Right lobe of liver (tissue), 6 donors: ENCODE measurements at places on chromosomes 5 and 9. TPM values are rescaled to one million over a fixed set of nuclear protein-coding genes. Genes with fewer than 3 reads are reported as not detected.

DNA sequence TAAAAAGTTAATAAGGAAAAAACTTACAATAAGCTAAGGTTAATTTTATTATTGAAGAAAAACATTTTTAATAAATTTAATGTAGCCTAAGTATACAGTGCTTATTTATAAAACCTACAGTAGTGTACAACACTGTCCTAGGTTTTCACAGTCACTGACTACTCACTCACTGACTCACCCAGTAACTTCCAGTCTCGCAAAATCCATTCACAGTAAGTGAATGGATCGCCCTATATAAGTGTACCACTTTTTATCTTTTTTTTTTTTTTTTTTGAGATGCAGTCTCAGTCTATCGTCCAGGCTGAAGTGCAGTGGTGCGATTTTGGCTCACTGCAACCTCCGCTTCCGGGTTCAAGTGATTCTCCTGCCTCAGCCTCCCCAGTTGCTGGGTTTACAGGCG, 47.7 kb downstream of the FNIP1 start:
- no peak for DNase-seq

- peak; percentile 37 for DNase-seq
These were observed 117.5 kb downstream of the ADAMTS2 start for GRCh38 chr5:179227580-179228311.

Gene LCN15
- total RNA-seq = not detected

- DNase-seq = no peak
These were observed 108.8 kb downstream of the HMHB1 start for GRCh38 chr5:143920772-143921171.

Gene UGT3A1
- total RNA-seq = 34.3 TPM

- no peak for DNase-seq
These were observed 40.2 kb downstream of the SUB1 start for GRCh38 chr5:32625547-32625946.

GRCh38 chr5:16693879-16694278, 77.1 kb upstream of the RETREG1 start:
- no peak for DNase-seq

- DNase-seq = no peak
These were observed 34.0 kb downstream of the DAP start for GRCh38 chr5:10726913-10727517.

DNA sequence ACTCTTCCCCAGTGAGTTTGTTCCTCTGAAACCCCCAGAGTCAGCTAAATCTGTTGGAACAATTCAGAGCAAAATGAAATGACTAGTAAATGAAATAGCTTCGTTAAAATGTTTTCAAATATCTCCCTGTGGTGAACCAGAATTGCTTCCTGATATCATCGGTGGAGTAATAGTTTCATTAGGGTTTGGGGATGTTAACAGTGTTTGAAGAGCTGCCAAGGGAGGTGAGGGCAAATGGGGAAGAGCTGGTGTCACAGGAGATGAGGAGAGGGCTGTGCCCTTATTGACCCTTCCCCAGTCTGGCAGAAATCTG, 4.3 kb upstream of the C7 start:
- DNase-seq = no peak

Gene SIT1
- 0.33 TPM for total RNA-seq

Gene PTGR1
- 482 TPM for total RNA-seq

DNA sequence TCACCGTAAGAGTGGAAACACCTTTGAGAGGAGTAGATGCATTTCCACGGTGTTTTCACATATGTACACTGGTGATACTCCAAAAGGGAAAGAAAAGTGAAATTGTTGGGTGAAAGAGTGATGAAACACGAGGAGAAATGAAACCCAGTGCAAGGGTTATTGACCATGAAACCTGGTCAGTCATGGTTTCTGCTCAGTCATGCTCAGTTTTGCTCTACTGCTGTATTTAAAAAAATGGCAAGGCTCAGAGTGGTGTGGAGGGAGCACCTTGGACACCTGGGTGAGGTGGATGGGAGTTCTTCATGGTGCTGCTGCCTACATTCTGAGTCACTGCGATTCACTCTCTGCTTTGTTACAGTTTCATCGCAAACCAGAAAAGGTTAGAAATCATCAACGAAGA, 32.3 kb downstream of the NTRK2 start:
- DNase-seq = no peak

DNA sequence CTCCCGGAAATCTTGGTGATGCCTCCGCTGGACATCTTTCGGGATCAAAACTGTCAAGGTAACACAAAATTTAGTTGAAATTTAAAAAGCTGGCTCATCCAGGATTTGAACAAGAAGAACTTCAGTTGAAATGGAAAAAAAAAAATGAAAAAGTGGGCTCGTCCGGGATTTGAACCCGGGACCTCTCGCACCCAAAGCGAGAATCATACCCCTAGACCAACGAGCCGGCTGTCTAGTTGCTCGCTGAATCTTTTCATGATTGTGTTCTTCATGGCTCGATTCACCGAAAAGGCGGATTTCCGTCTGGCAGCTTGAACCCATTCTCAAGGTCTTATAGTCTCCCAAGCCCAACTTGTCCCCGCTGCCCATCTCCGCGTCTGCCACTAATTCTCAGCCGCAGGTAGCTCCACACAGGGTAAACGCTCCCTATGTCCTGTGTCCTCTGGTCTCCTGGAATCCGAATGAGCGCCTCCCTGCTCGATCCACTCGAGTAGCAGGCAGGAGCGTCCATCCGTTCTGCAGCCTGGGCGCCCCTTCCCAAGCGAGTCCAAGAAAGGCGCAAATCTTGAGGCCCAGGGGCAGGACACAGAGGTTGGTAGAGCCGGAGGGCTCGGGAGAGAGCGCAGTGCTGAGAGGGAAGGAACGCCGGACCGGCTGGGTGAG, 16.2 kb downstream of the TRIM7 start:
- DNase-seq = peak; percentile 76

DNA sequence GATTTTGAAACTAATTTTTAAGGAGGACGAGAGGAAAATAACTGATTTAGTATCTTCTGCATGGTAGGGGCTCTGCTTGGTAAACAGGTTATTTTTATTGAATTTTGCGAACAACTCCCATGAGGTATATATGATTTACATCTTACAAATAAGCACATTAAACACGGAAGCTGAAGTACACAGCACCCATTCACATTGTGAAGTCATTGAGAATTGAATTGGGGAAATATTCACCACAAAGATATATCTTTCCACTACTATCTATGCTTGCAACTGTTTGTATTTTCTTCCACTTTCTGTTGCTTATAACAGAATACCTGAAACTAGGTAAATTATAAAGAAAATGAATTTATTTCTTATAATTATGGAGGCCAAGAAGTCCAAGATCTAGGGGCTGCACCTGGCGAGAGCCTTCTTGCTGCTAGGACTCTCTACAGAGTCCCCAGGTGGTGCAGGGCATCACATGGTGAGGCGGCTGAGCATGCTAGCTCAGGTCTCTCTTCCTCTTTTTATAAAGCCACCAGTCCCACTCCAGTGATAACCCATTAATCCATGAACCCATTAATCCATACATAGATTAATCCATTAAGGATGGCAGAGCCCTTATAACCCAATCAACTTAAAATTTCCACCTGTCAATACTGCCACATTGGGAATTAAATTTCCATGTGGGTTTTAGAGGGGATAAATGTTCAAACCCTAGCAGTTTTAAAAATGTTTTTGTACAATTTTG, 79.0 kb upstream of the ZNF608 start:
- DNase-seq = no peak

- DNase-seq = no peak
These were observed 569.1 kb upstream of the MEF2C start for GRCh38 chr5:89452081-89452480.

Gene KCNT1
- not detected for total RNA-seq

DNA sequence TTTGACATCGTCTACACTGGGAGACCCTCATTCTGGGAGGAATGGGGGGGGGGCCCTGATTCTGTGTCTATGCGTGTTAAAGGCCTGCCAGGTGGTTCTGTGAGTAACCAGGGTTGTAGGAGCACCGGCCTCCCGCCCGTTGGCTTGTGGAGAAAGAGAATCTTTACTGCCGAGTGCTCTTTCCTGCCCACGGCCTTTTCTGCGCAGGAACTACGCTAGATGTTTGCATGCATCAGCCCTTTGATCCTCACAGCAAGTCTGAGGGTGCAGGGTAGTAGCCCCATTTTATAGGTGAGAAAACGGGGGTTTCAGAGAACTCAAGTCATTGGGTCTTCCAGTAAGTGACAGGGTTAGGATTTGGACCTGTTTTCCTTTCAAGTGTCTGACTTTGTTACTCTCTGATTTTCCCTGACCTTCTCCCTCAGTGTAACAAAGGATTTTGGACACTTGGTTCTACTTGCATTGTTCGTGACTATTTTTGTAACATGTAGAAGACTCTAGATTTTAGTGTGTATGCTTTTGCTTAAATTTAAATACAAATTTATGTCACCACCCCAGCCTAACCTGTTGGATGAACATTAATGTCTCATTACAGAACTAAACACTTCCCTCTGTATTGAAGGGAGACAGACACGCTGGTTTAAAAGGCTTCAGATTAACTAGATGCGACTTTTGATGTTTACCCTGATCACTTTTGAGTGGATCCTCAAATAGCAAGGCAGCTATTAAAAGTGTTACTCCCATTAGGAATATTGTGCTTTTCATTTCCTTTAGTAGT, 22.0 kb downstream of the MAST4 start:
- DNase-seq = no peak

Gene PDE8B
- total RNA-seq = 2.7 TPM

DNA sequence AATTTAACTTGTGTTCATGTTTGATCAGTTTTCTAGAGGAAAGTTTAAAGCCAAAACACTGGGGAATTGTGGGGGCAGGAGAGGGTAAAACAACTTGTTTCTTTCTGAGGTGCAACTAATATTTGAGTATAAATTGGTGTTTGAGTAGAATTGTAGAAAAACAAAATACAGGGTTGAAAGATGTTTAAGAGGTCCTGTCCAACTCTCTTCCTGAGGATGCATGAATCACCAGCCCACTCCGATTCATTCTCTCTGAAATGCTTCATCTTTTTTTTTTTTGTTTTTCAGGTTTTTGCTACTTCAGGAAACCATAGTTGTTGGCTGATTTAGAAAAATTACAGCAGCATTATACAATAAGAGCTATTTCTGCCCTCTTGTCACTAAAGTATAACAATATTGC, 42.4 kb upstream of the TMC1 start:
- no peak for DNase-seq

DNA sequence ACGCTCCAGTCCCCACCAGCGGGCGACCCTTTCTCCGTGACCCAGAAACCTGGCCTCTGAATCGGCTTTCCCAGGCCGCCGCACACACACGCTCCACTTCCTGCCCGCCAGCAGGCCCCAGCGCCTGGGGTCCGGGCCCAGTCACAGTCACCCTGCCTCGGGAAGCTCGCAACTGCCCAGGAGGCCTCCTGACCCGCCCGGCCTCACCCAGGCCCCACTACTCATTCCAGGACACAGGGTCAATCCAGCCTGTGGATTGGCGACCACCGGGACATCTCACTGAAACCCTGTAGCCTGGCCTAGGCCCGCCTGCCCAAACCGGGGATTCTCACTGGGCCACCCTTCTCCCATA, 2.7 kb upstream of the IRX4 start:
- DNase-seq = no peak

DNA sequence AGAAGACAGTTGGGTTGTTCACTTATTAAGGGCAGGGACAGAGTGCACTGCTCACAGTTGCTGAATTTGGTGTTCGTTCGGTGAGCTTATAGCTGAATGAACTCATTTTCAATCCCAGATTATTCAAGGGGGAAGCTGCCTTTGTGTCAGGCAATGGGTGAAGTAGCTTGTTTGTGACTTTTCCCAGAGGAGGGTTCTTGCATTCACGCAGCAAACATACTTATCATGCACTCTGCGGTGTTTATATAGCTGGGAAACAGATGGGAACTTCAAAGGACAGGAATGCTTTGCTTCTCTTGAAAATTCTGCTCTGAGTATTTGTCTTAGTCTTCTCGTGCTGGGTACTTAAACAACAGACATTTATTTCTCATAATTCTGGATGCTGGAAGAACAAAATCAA, 64.7 kb upstream of the ABCA1 start:
- no peak for DNase-seq

DNA sequence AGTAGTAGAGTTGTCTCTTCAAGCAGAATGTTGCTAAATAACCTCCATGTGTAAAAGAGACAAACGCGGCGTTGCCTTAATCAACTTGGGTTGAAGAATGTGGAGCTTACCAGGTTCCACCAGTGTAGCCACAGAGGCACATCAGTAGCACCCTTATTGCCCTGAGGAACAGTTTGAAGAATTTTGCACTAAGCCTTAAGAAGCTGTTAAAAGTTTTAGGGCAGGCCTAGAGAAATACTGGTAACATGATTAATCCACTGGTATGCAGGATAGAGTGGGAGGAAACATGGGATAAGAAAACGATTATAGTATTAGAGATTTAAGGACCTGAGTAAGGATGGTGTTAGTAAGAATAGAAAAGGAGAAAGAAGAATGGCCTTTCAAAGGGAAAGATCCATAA, 100.6 kb downstream of the ZCCHC7 start:
- no peak for DNase-seq

DNA sequence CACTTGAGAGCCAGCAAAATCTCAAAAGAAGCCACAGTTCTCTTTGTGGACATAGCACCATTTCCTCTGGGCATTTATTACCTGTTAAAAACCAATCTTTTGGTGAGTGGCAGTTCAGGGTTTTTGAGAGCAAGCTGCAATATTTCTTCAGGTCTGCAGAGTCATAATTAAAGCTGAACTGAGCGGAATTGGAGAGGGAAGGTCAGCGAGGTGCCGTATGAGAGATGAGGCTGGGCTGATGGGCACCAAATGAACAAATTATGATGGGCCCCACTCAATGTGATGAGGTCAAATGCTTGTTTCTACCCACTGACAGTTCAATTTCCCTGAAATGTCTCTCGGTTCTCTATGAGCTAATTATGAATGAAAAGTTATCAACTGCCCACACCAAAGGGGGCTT, 231.9 kb downstream of the AP3B1 start:
- DNase-seq = no peak

Gene NME5
- not detected for total RNA-seq

- DNase-seq = no peak
These were observed 228.8 kb upstream of the TYRP1 start for GRCh38 chr9:12464400-12464799.

Gene SH3PXD2B
- 2.5 TPM for total RNA-seq

DNA sequence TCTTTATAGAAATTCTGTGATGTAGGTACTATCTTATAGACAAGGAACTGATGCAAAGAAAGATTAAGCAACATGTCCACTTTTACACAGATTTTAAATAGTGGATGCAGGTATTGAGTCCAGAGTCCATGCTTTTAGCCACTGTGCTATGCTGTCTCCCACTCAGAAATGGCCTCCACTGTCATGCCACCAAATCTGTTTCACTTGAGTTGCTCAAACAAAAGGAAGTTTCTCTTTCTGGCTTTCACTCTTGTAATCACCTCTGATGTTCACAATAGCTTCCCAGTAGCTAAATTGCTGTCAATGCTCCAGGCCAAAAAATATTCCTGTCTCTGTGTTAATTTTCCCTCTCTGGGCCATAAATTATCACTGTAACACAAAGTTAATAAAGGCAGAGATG, 77.0 kb upstream of the RASA1 start:
- no peak for DNase-seq

DNA sequence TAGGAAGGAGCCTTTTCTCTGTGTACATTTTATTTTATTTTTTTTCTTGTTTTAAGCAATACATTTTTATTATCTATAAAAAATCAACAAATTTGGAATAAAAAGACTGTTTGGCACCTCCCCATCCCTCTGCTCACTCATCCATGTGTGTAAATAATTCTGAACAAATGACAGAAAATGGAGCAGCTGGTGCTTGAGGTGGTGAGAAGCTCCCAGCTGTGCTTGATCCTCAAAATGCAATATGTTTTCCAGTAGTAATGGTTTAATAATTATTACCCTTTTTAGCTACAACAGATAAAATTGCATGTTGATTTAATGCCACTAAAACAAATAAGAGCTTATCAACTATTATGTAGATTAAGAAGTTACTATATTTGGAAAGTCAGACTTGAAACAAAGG, 132.5 kb downstream of the CDH18 start:
- DNase-seq = no peak
